ENCODE measurements at places on chromosomes 1 and 21.
A peak's percentile ranks its signal among the peaks of the same experiment; 100 is the strongest.

- no peak for DNase-seq
Observed at GRCh38 chr1:41312991-41313645, 48.1 kb upstream of the FOXO6 start.

- DNase-seq, result no peak
Observed at GRCh38 chr1:167774710-167775109, 52.9 kb downstream of the MPZL1 start.

DNA sequence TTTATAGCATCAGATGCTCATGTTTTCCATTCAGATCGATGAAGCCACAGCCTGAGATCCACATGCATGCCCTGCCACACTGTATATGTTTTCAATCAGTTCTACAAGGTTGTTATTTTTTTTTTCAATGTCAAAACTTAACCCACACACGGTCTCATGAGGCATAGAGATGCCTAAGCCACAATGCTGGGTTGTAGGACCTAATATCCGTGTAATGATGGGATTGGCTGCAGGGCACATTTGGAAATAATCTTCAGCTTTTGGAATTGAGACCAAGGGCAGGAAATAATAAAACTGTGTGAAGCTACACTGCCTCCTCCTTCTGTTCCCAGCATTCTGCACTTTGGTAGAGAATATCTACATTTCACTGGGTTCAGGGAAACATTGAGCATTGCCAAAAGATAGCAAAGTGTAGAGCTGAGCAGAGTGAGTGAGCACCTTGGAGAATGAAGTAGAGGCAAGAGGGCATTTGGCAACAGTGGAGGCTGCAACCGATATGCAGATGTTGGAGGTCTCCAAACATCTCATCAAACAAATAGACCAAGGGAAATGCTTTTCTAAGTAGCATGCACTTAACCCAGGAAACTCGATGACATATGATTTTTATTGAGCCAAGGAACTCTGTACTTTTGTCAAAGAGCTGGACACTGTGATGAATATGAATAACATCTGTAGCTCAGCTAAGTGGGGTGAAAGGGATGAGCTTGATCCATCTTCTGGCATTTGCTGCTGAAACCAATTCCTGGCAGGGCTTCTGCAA lies 176.7 kb downstream of the LYPLAL1 start:
- DNase-seq, result no peak

DNA sequence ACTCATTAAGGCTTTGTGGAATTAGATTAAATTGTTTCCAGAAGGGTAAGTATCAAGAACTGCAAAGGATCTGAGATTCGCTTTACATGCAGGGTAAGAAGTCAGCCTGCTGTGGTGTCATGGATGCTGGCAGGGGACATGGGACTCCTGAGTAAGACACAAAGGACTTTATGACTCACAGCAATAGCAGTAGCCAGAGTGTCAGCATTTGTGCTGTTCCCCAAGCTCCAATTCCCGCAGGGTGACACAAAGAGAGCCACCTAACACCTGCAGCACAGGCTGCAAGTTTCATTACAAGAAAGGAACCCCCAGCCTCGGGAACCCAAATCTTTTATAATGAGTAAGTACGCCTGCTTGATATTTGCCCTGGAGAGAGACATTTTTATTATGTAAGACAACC lies 298.1 kb upstream of the POU3F1 start:
- no peak for DNase-seq

DNA sequence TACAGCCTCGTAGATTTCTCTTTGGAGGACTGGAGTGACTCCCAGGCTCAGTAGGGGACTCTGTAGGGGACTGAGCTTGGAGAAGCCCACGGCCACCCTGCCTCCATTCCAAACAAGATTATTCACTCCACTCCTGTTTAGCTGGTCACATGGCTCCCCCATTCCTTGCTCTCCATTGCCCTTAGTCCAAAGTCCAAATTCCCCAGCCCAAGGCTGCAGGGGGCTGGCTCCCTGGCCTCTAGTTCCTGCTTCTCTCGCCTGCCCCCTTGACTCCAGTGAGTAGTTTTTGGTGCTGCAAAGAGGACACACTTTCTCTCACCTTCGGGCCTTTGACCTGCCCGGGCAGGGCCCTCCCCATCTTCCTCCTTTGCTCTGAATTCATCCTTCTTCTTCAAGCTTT lies 403.3 kb downstream of the KIF26B start:
- DNase-seq, result peak; percentile 69

- no peak for DNase-seq
Observed at GRCh38 chr21:38234395-38235142, 22.2 kb upstream of the KCNJ15 start.

DNA sequence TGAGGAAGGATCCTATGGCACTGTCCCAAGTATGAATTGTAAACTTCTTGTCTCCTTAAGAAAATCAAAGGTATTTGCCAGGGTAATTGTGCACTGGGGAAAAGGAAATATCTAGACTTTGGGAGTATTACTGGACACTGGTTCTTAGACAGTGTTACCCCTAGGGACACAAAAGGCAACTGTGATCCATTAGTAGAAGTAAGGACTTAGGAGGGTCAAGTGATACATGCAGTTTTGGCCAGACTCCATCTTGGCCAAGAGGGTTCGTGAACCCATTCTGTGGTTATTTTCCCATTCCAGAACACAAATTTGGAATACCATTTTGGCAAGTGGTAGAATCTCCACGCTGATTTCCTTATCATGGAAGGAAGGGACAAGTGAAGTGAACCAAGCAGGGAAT lies 98.1 kb downstream of the TM2D1 start:
- no peak for DNase-seq

DNA sequence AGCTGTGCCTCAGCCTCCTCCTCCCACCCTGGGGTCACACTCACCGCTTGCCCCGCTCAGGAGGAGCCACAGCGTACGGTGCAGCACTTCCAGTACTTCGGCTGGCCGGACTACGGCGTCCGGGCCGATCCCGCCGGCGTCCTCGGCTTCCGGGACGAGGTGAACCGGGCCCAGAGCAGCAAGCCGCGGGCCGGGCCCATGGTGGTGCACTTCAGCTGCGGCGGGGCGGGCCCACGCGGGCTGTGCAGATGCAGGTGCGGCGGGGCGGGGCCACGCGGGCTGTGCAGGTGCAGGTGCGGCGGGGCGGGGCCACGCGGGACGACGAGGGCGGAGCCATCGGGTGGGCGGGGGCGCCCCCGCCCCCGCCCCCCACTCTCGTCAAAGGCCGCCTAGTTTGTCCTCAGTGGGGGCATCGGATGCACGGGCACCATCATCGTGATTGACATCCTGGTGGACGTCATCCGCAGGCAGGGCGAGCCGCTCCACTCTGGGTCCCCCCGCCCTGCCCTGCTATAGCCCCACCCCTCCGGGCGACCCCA lies 5.5 kb downstream of the RNF223 start:
- peak; percentile 71 for DNase-seq

GRCh38 chr21:25062061-25062460 lies 545.2 kb downstream of the MRPL39 start:
- no peak for DNase-seq

DNA sequence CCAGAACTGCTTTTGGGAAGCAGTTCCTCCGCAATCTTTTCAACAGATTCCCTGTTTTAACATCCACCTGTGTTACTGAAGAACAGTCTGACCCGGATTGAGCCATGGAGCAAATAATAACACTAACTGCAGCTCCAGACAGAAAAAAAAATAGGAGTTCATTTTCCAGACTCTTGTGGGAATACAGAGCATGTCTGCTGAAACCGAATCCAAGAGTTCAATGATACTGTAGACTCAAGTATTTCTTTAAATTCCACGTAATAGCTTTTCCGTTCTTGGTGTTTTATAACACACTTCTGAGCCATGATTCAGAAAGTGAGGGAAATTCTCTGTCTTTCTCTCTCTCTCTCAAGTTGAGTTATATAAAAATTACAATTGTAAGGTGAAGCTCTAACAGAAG lies 60.6 kb downstream of the DDAH1 start:
- no peak for DNase-seq

DNA sequence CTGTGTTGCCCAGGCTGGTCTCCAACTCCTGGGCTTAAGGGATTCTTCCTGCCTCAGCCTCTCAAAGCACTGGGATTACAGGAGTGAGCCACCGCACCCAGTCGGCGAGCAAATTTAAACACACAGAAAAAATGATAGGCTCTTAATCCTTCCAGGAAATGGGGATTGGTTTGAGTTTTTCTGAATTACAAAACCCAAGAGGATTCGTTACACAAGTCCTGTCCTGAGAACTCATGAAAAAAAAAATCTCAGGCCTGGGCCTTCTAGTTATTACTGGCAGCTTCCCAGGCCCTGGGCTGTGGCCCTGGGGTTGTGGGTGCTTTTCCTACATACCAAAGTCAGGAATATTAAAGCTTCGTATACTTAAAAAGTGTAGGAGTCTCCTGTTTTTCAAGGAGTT lies 6.3 kb upstream of the IFNGR2 start:
- DNase-seq, result no peak

GRCh38 chr1:202836623-202837403 lies 26.1 kb downstream of the PCAT6 start:
- DNase-seq, result peak; percentile 73

GRCh38 chr1:25647106-25647505 lies 30.5 kb downstream of the MAN1C1 start:
- DNase-seq, result no peak
